Erythroblast (primary cell): ENCODE measurements at places on chromosomes 6 and 20.

DNA sequence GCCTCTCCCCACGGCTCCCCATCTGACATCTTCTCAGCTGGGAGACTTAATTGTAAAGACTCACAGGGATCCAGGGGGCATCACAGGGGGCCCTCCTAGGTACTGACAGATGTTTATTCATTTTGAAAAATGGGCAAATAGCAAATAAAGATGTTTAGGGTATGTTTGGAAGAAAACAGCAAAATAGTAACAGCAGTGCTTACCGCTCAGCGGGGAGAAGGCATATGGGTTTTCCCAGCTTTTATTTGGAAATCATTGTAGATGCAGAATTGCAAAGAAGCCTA lies 2.7 kb upstream of the BIRC7 start:
- no peak for DNase-seq

DNA sequence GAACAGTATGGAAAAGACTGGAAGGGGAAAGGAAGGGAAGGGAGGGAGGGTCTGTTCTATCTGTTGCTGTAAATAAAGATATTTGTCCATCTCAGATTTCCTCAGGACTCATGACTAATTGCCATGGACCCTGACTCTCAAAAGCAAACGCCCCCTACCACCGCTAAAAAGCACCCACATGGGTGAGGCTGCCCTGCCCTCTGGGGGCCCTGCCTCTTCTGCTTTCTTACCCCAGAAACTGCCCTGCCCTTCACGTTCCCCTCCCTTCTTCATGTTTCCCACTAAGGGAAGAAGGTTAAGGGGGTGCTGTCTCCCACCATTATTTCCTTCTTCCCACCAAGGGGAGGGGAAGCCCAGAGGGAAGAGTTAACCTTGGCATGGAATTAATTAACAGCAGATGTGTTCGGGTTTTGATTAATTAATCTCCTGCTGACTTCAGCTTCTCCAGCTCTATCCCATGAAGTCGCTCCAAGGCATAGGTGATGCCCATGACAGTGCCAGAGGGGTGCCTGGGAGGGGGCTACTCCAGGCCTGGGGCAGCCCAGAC lies 16.0 kb downstream of the MDFI start:
- no peak for DNase-seq

- DNase-seq: no peak
These were observed 39.2 kb upstream of the CLDN20 start for GRCh38 chr6:155224618-155225017.

DNA sequence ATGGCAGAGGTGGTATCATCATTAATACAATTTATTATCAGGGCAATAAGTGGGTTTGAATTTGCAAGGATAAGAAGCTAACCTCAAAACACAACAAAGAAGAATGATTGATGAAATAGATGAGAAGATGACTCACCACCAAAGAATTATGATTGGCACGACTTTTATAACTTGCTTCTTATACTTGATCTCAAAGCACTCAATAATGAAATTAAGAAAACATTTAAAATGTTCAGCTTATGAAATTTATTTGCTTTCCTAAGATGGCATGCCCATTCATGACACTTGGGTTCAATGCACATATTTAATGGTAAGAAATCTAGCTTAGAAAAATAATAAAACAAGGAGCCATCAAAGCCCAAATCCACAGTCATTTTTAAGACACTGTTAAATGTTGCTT lies 477.5 kb downstream of the GJA1 start:
- no peak for DNase-seq

DNA sequence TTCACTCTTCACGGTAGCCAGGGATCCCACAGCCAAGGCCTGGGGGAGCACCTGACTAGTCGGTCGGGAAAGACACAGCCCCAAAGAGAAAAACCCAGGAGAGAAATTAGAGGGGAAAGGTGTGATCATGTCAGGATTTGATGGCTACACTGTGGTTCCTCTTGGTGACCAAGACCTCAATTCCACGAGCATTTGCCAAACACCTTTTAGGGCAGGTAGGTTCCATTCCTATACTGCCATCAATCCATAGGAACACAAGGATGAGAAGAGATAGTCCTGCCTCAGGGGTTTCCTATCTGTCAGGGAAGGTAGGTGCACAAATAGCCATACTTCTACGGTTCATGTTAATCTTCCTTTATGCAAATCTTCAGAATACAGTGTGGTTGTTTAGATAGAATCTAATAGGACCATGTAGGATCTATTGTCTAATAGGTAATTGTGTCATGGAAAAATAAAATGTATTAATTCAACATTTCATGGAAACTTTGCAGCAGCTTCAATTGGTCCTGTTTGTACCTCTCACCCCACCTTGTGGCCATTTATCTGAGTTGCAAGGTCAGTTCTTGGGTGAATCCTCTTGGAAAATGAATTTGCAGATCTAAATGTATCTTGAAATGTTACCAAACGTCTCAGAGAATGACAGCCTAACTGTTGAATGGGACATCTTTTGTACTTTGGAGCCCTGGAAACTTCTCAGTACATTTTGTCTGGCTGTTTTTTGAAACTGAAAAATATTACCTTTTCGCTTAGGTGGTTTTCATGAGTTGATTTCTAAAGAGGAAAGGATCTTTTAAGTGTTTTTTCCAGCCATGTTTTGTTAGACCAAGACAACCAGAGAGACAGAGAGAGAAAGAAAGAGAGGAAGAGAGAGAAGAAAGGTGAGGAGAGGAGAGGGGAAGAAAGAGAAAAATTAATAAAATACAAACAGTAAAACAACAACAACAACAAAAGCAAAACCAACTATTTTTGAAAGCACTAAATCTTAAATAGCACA lies 33.7 kb upstream of the IYD start:
- peak; percentile 75 for DNase-seq

DNA sequence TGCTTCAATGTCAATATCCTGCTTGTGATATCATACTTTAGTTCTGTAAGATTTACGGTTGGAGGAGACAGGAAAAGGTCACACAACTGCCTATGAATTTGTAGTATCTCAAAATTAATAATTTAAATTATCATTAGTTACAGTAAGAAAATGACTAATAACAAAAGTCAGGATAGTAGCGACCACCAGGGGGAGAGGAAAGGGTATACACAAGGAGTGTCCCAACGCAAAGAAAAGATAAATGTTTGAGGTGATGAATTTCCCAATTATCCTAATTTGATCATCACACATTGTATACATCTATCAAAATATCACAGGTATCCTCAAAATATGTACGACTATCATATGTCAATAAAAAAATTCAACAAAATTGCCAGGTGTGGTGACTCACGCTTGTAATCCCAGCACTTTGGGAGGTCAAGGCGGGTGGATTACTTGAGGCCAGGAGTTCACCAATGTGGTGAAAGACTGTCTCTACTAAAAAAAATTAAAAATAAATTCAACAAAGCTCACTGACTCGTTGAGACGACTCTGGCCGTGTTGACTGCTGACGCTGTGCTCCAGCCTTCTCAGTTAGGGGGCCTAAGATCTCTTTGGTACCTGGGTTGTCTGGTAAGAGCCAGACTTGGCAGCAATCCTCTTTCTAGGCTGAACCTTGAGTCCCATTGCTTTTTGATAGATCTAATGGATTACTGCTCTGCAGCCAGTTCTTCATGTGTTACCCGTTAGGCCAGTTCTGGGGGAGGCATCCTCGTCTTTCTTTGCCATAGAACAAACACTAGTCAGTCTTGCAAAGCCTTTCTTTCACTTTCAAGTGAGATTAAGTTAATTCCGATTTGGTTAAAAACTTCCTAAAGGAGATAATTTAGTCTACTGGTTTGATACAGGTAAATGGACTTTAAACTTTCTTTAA lies 9.0 kb upstream of the OVOL2 start:
- DNase-seq: peak; percentile 16

DNA sequence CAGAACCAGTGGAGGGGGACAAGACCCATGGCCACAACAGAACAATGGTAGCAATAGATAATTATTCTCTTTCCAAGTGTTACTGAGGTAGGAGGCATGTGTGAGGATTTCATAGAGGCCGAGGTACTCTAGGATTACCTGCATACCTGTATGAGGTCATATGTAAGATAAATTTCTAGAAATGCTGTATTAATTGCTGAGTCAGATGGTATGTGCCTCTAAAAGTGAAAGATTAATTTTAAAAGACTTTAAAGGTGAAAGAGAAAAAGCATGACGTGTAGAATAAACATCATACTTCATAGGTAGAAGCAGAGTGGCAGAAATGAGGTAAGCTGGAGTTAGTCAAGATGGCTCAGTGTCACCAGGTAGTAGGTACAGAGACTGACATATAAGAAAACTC lies 51.6 kb downstream of the ZHX3 start:
- DNase-seq: no peak

DNA sequence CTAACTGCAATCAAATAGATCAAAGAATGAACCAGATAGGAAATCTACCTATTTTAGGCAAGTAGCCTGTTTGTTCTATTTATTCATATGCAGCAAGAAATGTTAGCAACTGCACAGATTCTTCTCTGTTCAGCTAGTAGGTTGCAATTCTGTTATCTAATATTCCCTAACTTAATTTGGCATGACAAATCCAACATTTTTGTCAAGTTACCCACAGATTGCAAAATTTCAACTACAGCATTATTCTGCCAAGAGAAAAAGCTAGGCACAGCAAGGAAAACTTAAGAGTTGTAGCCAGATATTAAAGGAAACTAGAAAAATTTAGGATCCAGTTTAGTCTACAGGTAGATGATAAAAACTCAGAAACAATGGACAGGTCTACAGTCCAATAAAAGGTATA lies 104.4 kb upstream of the SYNCRIP start:
- DNase-seq: no peak

DNA sequence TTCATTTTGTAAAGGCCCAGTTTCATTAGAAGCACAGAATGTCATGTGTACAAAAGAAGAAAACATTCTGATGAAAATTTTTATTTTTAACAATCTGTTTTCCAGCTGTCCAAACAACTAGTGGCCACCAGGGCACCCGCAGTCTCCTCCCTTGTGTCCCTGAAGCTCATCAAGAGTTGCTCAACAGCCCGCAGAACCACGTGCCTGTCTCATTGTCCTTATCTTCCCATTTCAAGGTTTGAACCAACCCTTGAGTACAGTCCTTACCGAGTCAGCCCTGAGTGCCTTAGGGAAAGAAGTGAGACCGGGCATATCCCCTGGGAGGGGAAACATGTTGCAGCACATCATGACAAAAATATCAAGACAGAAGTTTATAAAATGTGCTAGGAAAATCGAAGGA lies 15.9 kb upstream of the ZNF133 start:
- no peak for DNase-seq

DNA sequence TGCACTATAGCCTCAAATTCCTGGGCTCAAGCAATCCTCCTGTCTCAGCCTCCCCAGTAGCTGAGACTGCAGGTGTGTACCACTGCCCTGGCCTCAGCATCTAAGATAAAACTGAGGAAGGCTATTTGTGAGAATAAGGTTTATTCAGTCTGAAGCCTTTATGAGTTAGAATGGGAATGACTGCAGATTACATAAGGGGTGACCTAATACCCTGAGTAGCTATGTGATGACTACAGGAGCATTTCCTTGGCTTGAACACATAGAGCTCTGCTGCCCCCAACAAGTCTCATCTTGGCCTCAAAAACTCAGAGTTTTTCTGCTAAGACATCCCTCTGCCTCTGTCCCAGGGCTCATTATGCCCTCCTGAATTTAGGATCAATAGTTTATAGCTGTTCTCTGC lies 7.6 kb downstream of the GSS start:
- peak; percentile 28 for DNase-seq

DNA sequence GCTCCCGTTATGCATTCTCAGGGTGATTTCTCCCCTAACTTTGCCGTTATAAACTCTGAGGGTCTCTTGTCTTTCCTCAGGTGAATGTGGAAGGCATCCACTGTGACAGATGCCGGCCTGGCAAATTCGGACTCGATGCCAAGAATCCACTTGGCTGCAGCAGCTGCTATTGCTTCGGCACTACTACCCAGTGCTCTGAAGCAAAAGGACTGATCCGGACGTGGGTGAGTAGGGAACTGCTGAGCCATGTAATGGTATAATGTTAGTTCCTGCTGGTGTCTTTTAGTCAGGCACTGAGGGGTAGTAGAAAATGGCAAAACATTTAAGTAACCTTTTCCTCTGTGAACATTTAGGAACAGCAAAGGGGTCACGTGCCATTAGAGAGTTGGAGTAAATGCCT lies 395.4 kb downstream of the ARHGAP18 start:
- no peak for DNase-seq

DNA sequence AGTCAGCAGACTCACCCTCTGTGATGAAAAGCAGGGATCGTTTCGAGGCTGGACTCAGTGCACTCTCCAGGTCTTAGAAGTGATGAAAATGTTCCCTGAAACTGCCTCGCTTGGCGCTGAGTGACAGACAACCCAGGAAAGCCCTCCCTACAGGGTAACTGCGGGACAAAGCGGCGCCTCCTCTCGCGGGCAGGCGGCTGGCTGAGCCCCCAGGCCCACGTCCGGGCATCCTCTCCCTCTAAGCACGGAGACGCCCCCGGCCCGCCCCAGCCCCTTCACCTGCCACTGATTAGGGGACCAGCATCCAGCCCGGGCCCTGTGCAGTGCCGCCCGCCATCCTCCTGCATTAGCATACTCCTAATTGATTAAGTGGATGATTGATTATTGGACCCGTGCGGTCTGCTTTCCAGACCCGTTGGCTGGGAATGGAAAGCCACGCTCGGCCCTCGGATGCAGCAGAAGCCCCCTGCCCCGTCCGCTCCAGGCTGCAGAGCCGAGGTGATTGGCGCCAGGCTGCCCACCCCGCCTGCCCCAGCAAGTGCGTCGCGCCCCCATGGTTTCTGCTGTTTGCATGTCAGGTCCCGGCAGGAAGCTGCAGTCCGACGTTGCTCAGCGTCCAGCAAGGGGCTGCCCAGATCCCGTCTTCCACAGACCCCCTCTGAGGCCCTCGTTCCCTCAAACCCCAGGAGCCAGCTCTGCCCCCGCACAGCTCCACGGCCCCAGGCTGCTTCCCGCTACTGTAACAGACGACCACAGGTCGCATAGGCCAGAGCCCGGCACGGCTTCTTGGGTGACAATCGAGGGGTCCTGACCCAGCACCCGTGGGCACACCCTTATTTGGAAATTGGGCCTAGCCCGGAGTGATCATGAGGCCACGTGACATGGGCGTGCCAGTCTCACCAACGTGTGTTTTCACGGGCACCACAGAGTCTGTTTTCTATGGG lies 131.6 kb downstream of the DLL1 start:
- no peak for DNase-seq
